ENCODE measurements at places on chromosomes 3 and 15.

- DNase-seq: no peak
Measured at GRCh38 chr15:64480891-64481290, 20.5 kb downstream of the ZNF609 start.

DNA sequence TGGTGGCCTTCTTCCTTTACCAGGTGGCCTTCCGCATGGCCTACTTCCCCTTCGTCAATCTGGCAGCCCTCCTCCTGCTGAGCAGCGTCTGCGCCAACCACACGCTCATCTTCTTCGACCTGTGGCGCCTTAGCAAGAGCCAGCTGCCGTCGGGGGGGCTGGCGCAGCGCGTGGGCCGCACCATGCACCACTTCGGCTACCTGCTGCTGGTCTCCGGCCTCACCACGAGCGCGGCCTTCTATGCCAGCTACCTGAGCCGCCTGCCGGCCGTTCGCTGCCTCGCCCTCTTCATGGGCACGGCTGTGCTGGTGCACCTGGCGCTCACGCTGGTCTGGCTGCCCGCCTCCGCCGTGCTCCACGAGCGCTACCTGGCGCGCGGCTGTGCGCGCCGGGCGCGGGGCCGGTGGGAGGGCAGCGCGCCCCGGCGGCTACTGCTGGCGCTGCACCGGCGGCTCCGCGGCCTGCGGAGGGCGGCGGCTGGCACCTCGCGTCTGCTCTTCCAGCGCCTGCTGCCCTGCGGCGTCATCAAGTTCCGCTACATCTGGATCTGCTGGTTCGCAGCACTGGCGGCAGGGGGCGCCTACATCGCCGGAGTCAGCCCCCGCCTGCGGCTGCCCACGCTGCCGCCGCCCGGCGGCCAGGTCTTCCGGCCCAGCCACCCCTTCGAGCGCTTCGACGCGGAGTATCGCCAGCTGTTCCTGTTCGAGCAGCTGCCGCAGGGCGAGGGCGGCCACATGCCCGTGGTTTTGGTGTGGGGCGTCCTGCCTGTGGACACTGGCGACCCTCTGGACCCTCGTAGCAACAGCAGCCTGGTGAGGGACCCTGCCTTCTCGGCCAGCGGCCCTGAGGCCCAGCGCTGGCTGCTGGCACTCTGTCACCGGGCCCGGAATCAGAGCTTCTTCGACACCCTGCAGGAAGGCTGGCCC lies 9.9 kb downstream of the DISP2 start:
- DNase-seq: no peak

- no peak for DNase-seq
Measured at GRCh38 chr3:154098376-154098775, 22.8 kb upstream of the ARHGEF26 start.

DNA sequence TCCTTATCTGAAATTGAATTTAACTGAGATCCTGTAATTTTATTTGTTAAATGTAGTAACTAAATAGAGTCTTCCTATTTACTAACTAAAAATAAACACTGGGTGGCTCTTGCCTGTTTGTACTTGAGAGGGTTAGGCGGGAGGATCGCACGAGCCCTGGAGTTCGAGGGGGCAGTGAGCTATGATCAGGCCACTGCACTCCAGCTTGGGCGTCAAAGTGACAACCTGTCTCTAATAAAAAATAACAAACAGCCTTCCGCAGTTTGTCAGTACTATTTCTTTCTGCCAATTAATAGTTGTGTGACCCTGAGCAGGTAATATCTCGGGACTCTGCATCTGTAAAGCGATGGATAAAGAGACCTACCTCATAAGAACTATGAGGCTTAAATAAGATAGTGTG lies 768 bp upstream of the PDE12 start:
- DNase-seq: no peak

- no peak for DNase-seq
Measured at GRCh38 chr15:82931221-82931620, 21.3 kb downstream of the HOMER2 start.

DNA sequence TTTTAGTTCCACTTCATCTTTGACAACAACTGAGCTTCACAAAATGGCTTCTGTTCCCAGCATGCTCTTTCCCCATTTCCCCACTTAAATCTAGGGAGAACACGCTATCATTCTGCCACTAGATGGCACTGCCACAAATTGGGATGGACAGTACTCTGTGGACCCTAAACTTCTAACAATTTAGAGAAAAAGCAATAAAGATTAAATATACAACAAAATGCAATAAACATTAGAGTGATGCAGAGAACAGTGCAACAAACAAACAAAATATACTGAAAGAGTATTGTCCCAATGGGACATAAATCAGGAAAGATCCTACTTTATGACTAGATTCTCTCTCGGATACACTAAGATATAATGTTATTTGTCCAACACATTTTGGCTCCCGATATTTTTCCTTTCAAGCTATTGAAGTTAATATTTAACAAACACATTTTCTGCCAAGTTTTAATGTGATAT lies 169.7 kb upstream of the TMCO5A start:
- DNase-seq: no peak

GRCh38 chr15:84748274-84749110 lies at the start of gene ZNF592:
Gene ZNF592, plus strand, starts transcription at chr15:84748592. Its CDS starts 34,084 bp downstream, at chr15:84782676.
- DNase-seq: no peak

GRCh38 chr3:160330109-160330508 lies 68.9 kb downstream of the IFT80 start:
- no peak for DNase-seq

DNA sequence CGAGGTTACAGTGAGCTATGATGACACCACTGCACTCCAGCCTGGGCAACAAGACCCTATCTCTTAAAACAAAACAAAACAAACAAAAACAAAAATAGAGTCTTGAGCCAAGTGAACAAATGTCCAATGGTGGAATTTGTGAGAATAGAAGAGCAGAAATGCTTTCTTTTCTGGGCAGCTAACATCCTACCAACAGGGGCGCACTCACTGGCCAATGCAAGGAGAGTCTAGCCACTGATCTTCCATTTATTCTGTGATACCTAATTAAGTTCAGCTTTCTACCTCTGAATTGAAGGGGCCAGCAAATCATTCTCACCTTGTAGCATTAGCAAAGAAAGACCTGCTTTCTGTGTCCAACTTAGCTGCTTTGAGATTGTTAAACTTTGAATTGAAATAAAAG lies 301.9 kb upstream of the NR2F2 start:
- DNase-seq: no peak

GRCh38 chr3:196186651-196187573 lies 24.3 kb downstream of the ZDHHC19 start:
- DNase-seq: no peak

DNA sequence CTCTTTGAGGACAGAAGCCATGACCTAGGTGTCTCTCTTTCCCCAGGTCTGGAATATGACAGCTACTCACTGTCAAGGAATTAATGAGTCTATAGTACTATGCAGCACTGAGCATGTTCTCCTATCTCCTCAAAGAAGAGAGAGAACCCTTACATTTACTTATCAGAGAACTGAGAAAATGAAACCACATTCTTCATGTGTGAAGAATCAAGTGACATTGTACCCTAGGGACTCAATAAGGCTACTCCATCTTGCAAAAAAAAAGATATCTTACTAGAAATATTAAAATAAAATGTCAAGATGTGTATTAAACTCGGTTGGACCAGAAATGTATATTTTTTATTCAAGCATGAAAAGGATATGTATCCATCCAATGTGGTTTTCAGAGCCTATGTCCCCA lies 133.2 kb upstream of the COL8A1 start:
- DNase-seq: no peak

GRCh38 chr3:141663993-141664392 lies 74.1 kb upstream of the RNF7 start:
- DNase-seq: no peak

- no peak for DNase-seq
Measured at GRCh38 chr15:30865257-30865656, 38.5 kb upstream of the FAN1 start.

GRCh38 chr3:45583021-45583851 lies 11.3 kb upstream of the LIMD1 start:
- no peak for DNase-seq

- no peak for DNase-seq
Measured at GRCh38 chr15:67520321-67521028, 456 bp upstream of the C15orf61 start.

- no peak for DNase-seq
Measured at GRCh38 chr3:11917051-11917450, 70.4 kb upstream of the TAMM41 start.

DNA sequence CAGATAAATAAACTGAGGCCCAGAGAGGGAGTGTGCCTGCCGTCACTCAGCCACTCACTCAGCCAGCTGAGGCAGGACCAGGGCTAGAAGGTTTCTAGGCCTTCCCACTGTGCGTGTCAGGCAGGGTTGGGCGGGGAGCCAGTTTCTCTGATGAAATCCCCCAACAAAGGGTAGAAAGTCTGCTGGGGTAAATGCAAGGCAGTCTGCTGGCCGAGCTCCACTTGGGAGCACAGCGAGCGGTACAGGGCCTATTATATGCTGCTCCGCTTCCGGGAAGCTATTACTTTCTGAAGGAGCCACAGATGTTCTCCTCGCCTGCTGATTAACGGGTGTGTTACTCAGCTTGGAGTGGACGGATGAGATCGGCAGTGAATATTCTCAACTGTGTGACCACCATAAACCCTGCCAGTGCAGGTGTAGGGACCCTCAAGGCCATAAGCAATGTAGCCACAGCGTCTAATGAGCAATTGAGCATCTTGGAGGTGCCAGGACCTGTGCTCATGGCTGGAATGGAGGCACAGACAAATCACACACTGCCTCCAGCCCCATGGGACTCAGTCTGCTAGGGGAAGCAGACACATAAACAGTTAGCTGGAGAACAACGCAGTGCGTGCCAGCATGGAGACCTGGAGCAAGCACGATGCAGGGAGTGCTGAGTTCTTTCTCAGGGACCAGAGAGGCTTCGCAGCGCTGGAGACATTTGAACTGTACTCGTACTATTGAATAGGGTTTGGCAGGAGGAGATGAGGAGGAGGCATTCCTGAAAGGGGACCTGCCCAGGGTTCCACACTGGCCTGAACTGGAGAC lies 42.1 kb downstream of the CORO2B start:
- DNase-seq: peak; percentile 87

DNA sequence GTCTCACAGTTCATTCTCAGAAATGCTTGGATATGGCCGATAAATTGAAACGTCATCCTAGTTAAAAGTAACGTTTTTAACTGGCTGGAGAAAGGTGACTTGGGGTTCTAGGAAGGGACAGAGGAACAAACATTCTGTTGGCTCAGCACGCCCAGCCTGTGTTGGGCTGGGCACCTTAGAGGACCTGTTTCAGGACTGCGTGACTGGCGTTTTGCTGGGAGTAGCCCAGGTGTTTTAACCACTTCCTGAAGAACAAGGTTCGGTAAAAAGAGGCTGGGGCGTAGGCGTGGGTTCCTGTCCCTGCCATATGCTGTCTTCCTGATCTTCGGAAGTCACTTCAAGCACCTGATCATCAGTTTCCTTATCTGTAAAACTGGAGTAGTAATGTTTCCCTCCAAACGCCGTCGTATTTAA lies 1.1 kb upstream of the TLNRD1 start:
- no peak for DNase-seq

DNA sequence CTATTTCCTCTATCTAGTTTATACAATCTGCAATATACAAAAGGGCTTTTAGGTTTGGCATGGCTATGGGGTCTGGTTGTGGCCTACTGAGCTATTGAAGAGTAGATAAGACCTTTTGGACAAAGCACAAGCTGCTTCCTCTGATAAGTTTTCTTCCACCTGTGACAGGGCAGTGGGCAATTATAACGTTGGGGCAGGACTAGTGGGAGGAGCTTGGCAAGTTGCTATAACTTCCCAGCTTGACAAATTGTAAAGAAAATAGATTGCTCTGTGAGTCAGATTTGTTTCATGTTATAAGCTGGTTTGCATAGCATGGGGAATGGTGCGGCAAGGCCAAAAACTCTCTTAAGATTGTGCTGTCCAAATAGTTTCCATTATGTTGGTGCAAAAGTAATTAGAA lies 64.9 kb downstream of the SLC7A14 start:
- DNase-seq: no peak

GRCh38 chr3:125129512-125129997 lies 73.8 kb upstream of the HEG1 start:
- peak; percentile 90 for DNase-seq

- no peak for DNase-seq
Measured at GRCh38 chr3:20108869-20109268, 68.6 kb downstream of the KAT2B start.

DNA sequence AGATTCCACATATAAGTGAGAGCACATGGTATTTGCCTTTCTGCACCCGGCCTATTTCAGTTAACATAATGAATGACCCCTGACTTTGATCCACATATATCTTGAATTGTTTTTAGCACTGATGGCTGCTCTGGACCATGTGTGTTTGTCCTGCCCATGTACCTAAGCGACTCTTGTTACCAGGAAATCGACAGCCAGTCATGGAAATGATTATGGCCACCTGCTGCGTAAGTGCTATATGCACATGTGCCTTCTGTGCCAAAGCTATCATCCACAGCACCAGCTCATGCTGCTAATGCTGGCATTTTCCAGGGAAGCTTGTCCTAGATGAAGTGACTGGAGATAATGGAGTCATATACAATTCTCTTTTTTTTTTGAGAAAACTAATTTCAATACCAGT lies 103.7 kb downstream of the PEX5L start:
- no peak for DNase-seq

DNA sequence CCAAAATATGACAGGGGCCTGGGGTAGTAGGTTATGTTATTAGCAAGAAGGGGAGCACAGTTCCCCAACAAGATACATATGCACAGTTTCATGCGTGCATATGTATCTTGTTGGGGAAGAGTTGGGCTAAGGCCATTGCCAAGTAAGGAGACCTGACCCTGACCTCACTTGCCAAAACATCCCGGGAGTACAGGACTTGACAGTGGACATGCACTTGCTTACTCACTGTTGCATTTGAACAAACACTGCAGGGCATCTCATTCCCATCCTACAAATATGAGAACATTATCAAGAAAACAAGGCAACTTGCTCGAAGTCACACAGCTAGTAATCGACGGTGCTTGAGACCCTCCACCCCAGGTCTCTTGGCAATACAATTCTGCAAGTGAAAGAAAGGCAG lies 4.8 kb upstream of the CAMP start:
- DNase-seq: no peak

DNA sequence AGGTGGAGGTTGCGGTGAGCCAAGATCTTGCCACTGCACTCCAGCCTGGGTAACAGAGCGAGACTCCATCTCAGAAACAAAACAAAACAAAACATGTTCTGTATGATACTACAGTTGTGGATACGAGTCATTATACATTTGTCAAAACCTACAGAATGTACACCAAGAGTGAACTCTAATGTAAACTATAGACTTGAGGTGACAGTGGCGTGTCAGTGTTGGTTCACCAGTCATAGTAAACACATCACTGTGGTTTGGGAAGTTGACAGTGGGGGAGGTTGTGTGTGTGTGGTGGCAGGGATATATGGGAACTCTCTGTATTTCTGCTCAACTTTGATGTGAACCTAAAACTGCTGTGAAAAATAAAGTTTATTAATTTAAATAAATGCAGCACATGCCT lies 33.0 kb upstream of the GNB5 start:
- no peak for DNase-seq

GRCh38 chr15:42734076-42734672 lies 2.8 kb downstream of the CDAN1 start:
- DNase-seq: no peak

GRCh38 chr15:31974154-31974794 lies 56.0 kb upstream of the CHRNA7 start:
- DNase-seq: no peak

Data from BJ (cell line).